Vagina (tissue), 2 donors: ENCODE measurements at places on chromosomes 7 and 10.

DNA sequence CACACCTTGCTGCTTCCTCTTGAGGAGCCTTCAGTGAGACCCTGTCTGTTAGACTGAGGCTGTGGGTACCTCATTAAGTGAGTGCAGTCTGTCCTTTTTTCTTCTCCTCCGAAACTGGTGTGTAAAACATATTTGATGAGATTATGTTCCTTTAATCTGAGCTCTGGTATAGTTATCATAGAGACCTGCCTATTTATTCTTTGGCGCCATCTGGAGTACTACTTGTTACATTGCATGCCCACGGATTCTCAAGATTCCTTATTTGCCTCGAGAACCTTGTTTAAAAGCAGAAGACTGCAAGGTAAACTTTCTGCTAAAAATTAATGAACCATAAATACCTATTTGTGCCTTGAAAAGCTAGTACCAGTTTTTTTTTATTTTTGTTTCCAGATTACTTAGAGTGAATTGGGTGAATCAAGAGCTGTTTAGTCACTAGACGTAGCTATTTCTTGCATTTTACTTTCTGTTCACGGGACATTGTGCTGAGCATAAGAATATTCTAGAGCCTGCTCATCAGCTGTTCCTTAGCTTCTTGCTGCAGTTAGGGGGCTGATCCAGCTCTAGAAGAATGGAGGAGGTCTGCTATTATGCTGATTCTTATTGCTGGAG is 16.9 kb upstream of the STMP1 start:
- H3K27me3 ChIP-seq = no peaks in the 10 kb centered on the region
- no peak overlapping the region for H3K27ac ChIP-seq
- no peak for DNase-seq
- H3K4me1 ChIP-seq = no peaks in the 10 kb centered on the region
- H3K36me3 ChIP-seq = no peaks in the 10 kb centered on the region
- no peak overlapping the region for H3K4me3 ChIP-seq

DNA sequence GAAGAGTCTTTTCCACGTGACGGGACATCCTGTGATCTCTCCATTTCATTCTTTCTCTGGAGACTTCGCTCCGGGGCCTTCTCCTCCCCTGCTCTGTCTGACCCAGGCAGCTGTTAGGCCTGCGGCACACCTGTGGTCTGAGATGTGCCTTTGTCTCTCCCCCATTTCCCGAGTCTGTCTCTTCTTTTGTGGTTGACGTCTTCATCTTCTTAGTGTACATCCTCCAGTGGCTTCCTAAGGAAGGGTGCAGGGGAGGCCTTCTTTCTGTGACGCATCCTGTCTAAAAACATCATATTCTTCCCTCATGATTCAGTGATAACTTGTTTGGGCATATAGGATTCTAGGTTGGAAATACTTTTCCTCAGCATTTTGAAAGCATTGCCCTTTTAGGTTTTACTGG is 17.2 kb upstream of the ATP6V0E2 start:
- no peak overlapping the region for H3K27ac ChIP-seq
- no peaks in the 10 kb centered on the region for H3K36me3 ChIP-seq
- no peak for DNase-seq
- H3K4me3 ChIP-seq = no peak overlapping the region
- no peaks in the 10 kb centered on the region for H3K27me3 ChIP-seq

GRCh38 chr7:146655928-146656797 is 539.6 kb downstream of the CNTNAP2 start:
- H3K27me3 ChIP-seq = no peaks in the 10 kb centered on the region
- no peak overlapping the region for H3K27ac ChIP-seq
- no peak overlapping the region for H3K4me3 ChIP-seq

- no peak for DNase-seq
- H3K36me3 ChIP-seq = no peaks in the 10 kb centered on the region
- no peaks in the 10 kb centered on the region for H3K27me3 ChIP-seq
Measured at GRCh38 chr7:104950006-104950405, 64.0 kb upstream of the KMT2E start.

- no peak overlapping the region for H3K4me3 ChIP-seq
- H3K36me3 ChIP-seq = no peaks in the 10 kb centered on the region
- H3K4me1 ChIP-seq = no peaks in the 10 kb centered on the region
- H3K27me3 ChIP-seq = no peaks in the 10 kb centered on the region
- no peak overlapping the region for H3K27ac ChIP-seq
Measured at GRCh38 chr10:13759168-13759567, 172.4 kb downstream of the PRPF18 start.

- H3K4me1 ChIP-seq = peaks cover 21% of the 10 kb centered on the region
- no peaks in the 10 kb centered on the region for H3K36me3 ChIP-seq
- peaks cover 7% of the 10 kb centered on the region for H3K27me3 ChIP-seq
- no peak for DNase-seq
- H3K27ac ChIP-seq = no peak overlapping the region
Measured at GRCh38 chr10:132185601-132186487, 904 bp upstream of the DPYSL4 start.

- H3K36me3 ChIP-seq = peaks cover 2% of the 10 kb centered on the region
- H3K4me1 ChIP-seq = no peaks in the 10 kb centered on the region
- no peak overlapping the region for H3K4me3 ChIP-seq
- H3K27me3 ChIP-seq = no peaks in the 10 kb centered on the region
- peak overlapping the region; percentile 34 for H3K27ac ChIP-seq
Measured at GRCh38 chr10:87740254-87740655, 77.8 kb downstream of the ATAD1 start.

- H3K27ac ChIP-seq = no peak overlapping the region
- DNase-seq = no peak
- no peak overlapping the region for H3K4me3 ChIP-seq
- no peaks in the 10 kb centered on the region for H3K27me3 ChIP-seq
Measured at GRCh38 chr7:145643981-145644380, 472.6 kb upstream of the CNTNAP2 start.

- no peaks in the 10 kb centered on the region for H3K36me3 ChIP-seq
- H3K4me1 ChIP-seq = no peaks in the 10 kb centered on the region
- no peak overlapping the region for H3K4me3 ChIP-seq
Measured at GRCh38 chr10:6072215-6072934, 10.2 kb upstream of the IL2RA start.

GRCh38 chr10:44937196-44938005 is 22.2 kb upstream of the RASSF4 start:
- H3K27ac ChIP-seq = no peak overlapping the region
- no peak overlapping the region for H3K4me3 ChIP-seq
- no peaks in the 10 kb centered on the region for H3K27me3 ChIP-seq
- H3K36me3 ChIP-seq = no peaks in the 10 kb centered on the region
- DNase-seq = no peak

DNA sequence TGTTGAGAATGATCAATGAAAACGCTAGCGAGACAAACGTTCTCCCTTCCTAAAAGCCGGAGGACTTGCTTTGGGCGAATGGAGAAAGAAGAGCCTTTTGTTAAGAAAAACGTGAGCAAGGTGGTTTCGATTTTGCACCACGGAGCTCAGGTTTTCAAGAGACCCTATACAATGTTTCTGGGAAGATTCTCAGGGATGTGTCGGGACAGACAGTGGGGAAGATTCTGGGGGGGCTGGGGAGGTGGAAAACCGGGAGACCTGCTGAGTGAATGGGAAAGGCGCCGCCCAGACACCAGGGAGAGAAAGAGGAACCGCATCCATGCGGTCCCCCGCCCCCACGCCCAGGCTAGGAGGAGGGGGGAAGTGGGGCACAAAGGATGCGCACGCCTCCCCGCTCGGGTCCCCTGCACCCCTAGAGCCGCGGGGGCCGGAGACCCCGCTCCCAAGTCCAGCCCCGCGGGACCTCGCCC is 745 bp downstream of the YWHAG start:
- H3K4me1 ChIP-seq = peaks cover 45% of the 10 kb centered on the region
- H3K27ac ChIP-seq = peak overlapping the region; percentile 100
- H3K27me3 ChIP-seq = no peaks in the 10 kb centered on the region
- no peak for DNase-seq
- peak overlapping the region; percentile 91 for H3K4me3 ChIP-seq
- H3K36me3 ChIP-seq = no peaks in the 10 kb centered on the region

GRCh38 chr7:26637610-26638009 is 226.8 kb downstream of the SKAP2 start:
- no peak overlapping the region for H3K4me3 ChIP-seq
- H3K4me1 ChIP-seq = no peaks in the 10 kb centered on the region
- H3K27ac ChIP-seq = no peak overlapping the region

- no peak overlapping the region for H3K27ac ChIP-seq
- no peak for DNase-seq
- no peak overlapping the region for H3K4me3 ChIP-seq
- H3K36me3 ChIP-seq = no peaks in the 10 kb centered on the region
- no peaks in the 10 kb centered on the region for H3K27me3 ChIP-seq
Measured at GRCh38 chr7:97187067-97187466, 69.6 kb downstream of the SDHAF3 start.

DNA sequence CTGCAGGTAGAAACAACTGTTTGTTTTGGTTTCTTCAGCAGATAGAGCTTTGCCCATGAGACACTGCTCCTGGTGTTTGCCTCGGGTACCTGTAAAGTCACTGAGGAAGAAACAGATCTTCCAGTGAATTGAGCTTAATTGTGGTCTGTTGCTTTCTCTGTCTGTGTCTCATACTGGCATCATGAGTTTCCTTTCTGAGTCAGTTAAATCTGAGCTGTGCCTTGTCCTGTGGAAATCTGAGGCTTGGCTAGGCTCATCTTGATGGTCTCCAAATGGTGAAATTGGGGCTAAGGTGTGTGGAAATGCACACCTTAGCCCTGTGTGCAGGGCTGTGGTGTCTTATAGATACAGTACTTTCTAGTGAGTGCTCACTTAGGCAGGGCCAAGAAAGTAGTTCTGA is 67.4 kb downstream of the GBF1 start:
- H3K36me3 ChIP-seq = no peaks in the 10 kb centered on the region
- H3K27ac ChIP-seq = no peak overlapping the region
- no peak overlapping the region for H3K4me3 ChIP-seq

GRCh38 chr10:77840636-77841035 is 85.9 kb downstream of the DLG5 start:
- no peaks in the 10 kb centered on the region for H3K36me3 ChIP-seq
- H3K27me3 ChIP-seq = no peaks in the 10 kb centered on the region
- H3K27ac ChIP-seq = no peak overlapping the region
- H3K4me1 ChIP-seq = peaks cover 11% of the 10 kb centered on the region
- no peak overlapping the region for H3K4me3 ChIP-seq

DNA sequence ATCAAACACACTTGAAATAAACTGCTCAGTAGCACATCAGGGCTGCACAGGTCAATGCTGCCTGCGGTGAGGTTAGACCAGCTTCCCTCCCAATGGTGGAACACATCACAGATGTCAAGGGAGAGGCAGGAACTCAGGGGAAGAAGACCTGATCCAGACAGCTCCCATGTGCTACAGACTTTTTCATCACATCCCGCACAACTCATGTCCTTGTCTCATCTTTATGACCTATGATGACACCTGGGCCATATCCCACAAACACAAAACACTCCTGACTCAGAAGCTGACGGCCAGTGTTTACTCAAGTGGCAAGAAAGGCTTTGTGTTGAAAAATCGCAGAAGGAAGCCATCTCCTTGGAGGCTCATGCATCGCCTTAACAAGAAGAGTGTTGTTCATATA is 91.6 kb downstream of the HTR5A start:
- DNase-seq = no peak
- no peaks in the 10 kb centered on the region for H3K36me3 ChIP-seq
- no peak overlapping the region for H3K27ac ChIP-seq
- no peak overlapping the region for H3K4me3 ChIP-seq
- H3K4me1 ChIP-seq = peaks cover 7% of the 10 kb centered on the region

- no peaks in the 10 kb centered on the region for H3K27me3 ChIP-seq
- H3K27ac ChIP-seq = no peak overlapping the region
- H3K4me1 ChIP-seq = peaks cover 24% of the 10 kb centered on the region
- H3K36me3 ChIP-seq = no peaks in the 10 kb centered on the region
Measured at GRCh38 chr10:42549851-42550250, 88.5 kb downstream of the ZNF33B start.

GRCh38 chr10:78685466-78686103 is 383.2 kb upstream of the ZMIZ1 start:
- H3K36me3 ChIP-seq = no peaks in the 10 kb centered on the region
- no peak overlapping the region for H3K27ac ChIP-seq
- H3K4me1 ChIP-seq = peaks cover 20% of the 10 kb centered on the region
- DNase-seq = peak; percentile 12

DNA sequence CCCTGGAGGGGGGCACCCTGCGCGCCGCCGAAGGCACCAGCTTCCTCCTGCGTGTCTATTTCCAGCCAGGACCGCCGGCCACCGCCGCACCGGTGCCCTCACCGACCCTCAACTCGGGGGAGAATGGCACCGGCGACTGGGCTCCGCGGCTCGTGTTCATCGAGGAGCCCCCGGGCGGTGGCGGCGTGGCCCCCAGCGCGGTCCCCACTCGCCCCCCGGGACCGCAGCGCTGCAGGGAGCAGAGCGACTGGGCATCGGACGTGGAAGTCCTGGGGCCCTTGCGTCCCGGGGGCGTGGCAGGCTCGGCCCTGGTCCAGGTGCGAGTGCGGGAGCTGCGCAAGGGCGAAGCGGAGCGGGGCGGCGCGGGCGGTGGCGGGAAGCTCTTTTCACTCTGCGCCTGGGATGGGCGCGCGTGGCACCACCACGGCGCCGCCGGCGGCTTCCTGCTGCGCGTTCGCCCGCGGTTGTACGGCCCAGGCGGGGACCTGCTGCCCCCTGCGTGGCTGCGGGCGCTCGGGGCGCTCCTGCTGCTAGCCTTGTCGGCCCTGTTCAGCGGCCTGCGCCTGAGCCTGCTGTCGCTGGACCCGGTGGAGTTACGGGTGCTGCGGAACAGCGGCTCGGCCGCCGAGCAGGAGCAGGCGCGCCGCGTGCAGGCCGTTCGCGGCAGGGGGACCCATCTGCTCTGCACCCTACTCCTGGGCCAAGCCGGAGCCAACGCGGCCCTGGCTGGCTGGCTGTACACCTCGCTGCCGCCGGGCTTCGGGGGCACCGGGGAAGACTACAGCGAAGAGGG is 594 bp downstream of the CNNM1 start:
- H3K27ac ChIP-seq = no peak overlapping the region
- H3K27me3 ChIP-seq = no peaks in the 10 kb centered on the region
- H3K4me3 ChIP-seq = peak overlapping the region; percentile 56
- H3K4me1 ChIP-seq = peaks cover 21% of the 10 kb centered on the region
- no peak for DNase-seq

- DNase-seq = peak; percentile 40
- H3K27ac ChIP-seq = no peak overlapping the region
- H3K4me3 ChIP-seq = no peak overlapping the region
- no peaks in the 10 kb centered on the region for H3K27me3 ChIP-seq
Measured at GRCh38 chr10:6054884-6055283, 7.3 kb downstream of the IL2RA start.

- no peaks in the 10 kb centered on the region for H3K4me1 ChIP-seq
- H3K36me3 ChIP-seq = no peaks in the 10 kb centered on the region
- H3K27me3 ChIP-seq = no peaks in the 10 kb centered on the region
- H3K27ac ChIP-seq = no peak overlapping the region
- no peak overlapping the region for H3K4me3 ChIP-seq
- DNase-seq = no peak
Measured at GRCh38 chr10:123399276-123399839, 245.2 kb downstream of the BUB3 start.

GRCh38 chr10:82377608-82378007 is 502.6 kb downstream of the NRG3 start:
- no peaks in the 10 kb centered on the region for H3K27me3 ChIP-seq
- no peaks in the 10 kb centered on the region for H3K36me3 ChIP-seq
- no peak overlapping the region for H3K27ac ChIP-seq
- H3K4me1 ChIP-seq = no peaks in the 10 kb centered on the region
- no peak overlapping the region for H3K4me3 ChIP-seq

GRCh38 chr10:25839683-25840082 is 94.3 kb upstream of the MYO3A start:
- no peak for DNase-seq
- no peaks in the 10 kb centered on the region for H3K36me3 ChIP-seq
- H3K4me1 ChIP-seq = no peaks in the 10 kb centered on the region
- H3K4me3 ChIP-seq = no peak overlapping the region

- H3K36me3 ChIP-seq = no peaks in the 10 kb centered on the region
- H3K4me1 ChIP-seq = no peaks in the 10 kb centered on the region
- no peaks in the 10 kb centered on the region for H3K27me3 ChIP-seq
Measured at GRCh38 chr7:41773756-41774155, 70.9 kb upstream of the INHBA start.
